ENCODE measurements at places on chromosomes 3 and 15.

DNA sequence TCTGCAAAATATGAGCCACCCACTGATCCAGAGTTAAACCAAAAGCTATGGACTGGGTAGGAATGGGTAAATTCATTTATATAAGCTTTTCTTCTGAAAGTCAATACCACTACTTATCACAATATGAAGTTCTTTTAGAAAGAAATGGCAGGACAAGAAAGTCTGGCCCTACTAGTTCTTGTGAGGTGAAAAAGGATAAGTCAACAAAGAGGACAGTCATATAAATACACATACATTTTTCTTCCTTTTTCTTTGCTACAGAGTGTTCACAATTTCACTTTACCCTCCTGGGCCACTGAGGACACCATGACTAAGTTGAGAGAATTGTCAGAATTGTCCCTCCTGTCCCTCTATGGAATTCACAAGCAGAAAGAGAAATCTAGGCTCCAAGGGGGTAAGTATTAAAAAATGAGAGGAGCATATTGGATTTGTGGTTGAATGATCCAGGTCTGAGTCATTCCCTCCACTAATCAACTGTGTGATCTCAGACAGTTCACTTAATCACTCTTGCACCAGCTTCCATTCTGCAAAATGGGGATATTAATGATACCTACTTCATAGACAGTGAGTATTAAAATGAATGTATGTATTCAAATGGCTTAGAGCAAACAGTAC is 27.6 kb downstream of the ACP3 start:
- DNase-seq, result no peak

- no peak for DNase-seq
Measured at GRCh38 chr3:57903124-57903890, 104.9 kb upstream of the FLNB start.

- no peak for DNase-seq
Measured at GRCh38 chr15:80789796-80790195, 10.6 kb downstream of the CEMIP start.

DNA sequence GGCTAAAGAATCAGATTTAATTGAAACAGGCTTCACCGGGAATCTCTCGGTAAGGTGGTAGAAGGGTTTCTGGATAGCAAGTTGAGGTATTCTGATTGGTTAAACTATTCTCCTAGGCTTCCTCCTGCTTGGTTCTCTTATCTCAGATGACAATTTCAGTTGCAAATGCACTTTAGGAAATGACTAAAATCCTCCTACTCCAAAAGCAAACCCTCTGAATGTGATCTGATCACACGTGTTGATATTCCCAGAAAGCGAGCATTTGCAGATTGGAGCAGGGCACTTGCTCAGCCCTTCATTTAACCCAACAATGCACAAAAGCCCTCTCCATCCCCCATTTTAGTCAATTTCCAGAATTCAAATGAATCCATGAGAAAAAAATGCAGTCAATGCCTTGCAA is 55.6 kb upstream of the ICE2 start:
- DNase-seq, result no peak

- no peak for DNase-seq
Measured at GRCh38 chr3:123300583-123300982, 98.8 kb downstream of the SEC22A start.

- no peak for DNase-seq
Measured at GRCh38 chr3:149662240-149662887, 4.5 kb upstream of the WWTR1 start.

DNA sequence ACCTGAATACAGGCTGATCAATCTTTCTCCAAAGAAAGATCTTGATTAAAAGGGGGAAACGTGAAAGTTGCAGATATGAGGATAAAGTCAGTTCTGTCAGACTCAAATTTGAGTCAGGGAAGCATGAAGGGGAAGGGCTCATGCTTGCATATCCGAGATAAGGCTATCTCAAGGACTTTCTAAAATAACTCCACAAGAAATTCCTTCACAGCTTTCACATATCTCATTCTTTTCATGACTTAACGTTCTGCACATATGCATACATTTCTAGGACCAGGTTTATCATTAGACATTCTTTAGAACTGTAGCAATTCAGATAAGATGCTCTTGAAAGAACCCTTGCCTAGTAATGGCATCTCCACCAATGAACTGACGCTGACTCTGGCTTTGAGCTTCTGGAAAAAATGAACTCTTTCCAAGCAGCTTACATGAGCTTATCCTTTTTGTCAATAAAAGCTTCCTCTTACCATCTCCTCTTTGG is 15.9 kb downstream of the SH3GL3 start:
- no peak for DNase-seq

DNA sequence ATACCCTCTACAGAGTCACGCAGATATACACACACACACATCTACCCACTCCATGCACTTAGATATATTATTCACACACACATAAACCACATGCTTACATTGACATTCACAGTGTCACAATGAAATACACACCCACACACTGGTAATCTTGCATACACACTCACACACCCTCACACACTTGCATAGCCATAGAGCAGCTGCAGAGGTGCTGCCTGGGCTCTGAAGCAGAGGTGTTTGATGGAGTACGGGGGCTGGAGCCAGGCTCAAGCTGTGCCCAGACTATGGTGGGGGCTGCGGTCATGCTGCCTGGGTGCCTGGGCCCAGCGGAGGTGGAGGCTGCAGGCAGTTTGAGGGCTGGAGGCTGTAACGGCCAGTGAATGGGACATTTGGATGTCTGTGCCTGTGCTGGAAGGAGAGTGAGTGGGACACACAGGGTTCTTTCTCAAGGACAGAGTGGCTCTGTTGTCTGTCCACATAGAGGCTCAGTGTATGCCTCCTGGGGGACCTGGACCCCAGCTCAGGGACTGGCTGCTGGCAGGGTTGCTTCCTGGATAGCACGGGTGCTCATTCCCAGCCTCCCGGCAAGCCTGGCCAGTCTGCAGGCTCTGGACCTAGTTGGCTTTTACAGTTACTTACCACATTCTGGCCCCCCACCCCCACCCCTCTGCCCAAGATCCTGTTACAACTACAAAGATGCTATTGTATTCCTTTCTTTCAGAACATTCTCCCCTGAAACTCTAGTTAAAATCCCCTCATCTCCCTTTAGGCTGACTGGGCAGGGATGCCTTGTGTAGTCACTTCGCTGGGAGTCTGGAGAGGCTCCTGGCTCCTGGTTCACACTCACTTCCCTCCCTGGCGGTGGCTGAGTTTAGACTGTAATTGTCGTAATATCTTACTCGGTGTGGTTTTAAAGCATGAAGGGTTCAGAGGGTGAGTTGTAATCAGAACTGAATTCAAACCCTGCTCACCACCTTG is 12.5 kb downstream of the GASK1A start:
- DNase-seq, result no peak

DNA sequence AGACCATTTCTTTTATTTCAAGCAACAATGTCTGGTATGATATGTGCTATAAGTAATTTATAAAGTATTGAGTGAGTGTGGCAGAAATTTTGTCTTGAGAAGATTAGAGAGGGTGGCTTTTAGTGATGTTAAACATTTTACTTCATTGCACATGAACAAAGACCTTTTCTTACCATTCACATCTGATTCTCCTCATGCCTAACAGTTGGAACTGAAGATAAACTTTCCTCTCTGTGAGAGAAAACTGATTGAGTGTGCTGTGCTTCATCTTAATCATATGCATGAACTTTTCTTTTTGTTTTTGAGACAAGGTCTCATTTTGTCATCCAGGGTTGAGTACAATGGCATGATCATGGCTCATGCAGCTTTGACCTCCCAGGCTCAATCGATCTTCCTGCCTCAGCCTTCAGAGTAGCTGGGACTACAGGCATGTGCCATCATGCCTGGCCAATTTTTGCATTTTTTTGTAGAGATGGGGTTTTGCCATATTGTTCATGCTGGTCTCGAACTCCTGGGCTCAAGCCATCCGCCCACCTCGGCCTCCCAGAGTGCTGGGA is 377.7 kb upstream of the GOLIM4 start:
- no peak for DNase-seq

DNA sequence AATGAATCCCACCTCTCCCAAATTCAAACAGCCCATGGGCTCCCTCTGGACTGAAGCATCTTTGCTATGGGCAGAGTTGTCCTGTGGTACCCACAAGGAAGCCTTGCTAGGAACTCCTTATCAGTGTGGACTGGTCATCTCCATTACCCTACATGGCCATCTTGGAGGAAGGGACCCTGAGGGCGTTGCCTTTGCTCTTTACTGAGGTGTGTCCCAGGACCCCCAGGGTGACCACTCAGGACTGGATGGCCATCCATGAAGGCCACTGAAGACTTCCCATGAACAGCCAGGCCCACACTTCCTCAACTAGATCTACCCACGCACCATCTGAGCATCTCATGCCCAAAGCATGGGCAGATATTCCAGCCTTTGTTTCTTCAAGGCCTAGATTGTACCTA is 20.0 kb downstream of the RTP3 start:
- DNase-seq, result no peak

GRCh38 chr3:51122944-51123343 is 262.1 kb upstream of the MANF start:
- DNase-seq, result no peak

All from activated CD4-positive, alpha-beta T cell treated with anti-CD3 and anti-CD28 coated beads for 24 hours (primary cell).